NCI-H1930 (cell line): ENCODE measurements at places on chromosomes 3 and 15.

- no peak for DNase-seq
Measured at GRCh38 chr15:99324082-99324620, 72.9 kb downstream of the LRRC28 start.

DNA sequence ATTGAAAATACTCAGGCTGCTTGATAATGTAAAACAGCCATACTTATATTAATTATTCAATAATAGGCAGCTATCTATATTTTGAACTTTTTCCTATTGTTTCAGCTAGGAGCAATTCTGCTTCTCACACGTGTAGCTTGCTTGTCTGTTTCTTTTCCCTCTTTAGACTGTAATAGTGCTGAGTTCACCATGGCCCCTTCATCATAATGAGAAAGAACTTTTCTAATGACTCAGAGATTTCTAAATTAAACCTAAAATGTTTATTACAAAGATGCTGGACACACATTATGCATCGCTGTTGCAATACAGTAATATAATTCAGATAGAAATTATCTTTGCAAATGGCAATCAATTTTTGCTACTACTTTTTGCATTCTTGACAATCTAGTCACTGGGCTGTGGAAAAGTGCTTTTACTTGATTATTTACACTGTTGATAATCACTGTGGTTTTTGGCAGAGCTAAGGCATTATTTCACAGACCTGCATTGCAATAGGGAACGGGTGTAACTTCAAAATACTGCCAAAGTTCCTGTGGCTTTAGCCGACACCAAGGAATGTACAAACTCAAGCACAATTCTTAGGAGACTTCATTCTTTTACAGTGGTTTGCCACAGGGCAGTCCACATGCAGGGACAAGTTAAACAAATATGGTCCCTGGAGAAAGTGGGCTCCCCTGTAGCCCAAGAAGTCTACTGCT is 281.0 kb upstream of the TBL1XR1 start:
- no peak for DNase-seq

DNA sequence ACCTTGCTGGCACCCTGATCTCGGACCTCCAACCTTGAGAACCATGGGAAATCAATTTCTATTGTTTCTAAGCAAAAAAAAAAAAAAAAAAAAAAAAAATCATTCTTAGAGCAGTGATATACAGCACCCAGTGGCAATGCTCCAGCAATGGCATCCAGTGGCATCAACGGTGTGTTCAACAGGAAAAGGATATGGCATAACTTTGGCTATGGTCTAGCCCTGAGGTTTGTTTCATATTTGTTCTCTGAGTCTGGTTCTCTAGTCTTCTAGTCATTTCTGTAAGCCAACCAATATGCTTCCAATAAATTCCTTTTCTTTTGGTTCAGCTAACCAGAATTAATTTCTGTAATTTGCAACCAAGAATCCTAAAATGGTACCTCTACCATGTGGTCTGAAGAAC is 19.2 kb downstream of the DENND4A start:
- DNase-seq: no peak

GRCh38 chr3:29711255-29711771 is 430.4 kb downstream of the RBMS3 start:
- DNase-seq: no peak

GRCh38 chr3:44396200-44397171 is 57.9 kb downstream of the TCAIM start:
- DNase-seq: no peak

DNA sequence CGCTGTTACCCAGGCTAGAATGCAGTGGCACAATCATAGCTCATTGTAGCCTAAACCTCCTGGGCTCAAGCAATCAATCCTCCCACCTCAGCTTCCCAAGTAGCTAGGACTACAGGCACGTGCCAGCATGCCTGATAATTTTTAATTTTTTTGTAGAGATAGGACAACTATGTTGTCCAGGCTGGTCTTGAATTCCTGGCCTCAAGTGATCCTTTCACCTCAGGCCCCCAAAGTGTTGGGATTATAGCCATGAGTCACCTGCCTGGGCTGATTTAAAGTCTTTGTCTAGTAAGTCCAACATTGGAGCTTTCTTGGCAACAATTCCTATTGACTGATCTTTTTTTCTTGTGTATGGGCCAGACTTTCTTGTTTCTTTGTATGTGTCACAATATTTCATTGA is 28.1 kb downstream of the SPINK8 start:
- DNase-seq: no peak

DNA sequence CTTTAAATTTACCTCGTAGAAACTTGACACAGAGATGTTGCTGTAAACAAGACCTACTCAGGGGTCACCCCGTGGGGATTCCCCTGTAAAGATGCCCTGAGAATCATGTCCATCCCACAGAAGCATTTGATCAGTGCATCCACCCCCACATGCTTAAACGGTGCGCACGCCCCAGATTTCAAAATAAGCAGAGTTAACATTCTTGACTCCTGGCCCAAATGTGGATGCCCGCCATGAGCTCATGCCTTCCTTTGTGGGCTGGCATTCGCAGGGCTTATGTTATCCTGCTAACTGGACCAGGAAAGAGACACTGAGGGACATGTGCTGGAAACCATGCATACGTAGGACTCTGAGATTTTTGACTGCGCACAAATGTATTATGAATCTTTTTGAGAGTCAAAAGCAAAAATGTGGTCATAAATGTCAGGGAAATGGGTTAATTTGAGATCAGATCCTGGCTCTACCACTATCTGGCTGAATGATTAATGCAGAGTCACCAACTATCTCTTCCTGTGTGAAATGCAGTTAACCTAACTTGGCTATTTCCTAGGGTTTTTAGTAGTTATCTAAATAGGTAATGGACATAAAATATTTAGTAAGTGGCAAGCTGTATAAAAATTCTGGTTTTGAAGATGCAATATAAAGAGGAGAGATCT is 9.1 kb upstream of the TP63 start:
- no peak for DNase-seq

DNA sequence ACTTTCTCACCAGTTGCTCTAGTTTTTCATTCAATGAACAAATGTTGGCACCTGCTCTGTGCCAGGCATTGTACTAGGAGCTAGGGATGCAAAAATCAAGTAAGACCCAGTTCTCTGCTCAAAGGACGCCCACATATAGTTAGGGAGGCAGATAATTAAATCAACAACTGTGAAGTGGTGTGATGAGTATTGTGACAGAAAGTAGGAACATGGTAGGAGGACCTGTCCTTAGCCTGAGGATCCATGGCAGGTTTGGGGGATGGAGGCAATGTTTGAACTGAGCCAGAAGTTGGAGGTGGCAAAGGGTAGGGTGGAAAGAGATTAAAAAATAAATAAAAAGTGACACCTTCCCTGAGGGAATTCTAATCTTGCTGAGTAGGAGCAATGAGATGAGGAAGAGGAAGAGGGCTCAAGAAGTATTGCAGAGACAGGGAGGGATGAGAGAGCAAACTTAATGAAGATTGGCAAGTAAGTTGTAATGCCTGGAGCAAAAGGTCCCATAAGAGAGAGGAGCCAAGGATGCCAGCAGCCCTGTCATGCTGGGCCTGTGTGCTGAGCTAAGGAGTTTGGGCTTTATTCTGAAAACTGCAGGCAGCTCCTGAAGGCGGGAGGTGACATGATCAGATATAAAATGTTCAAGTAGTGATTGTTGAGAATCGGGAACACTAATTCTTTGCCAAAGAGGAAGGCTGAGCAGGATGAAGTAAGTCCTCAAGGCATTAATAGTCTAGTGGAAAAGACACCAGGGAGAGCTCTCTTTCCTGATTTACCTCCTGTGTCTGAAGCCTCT is 184.3 kb upstream of the PPP2R3A start:
- no peak for DNase-seq

- no peak for DNase-seq
Measured at GRCh38 chr15:95690631-95691340, 639.7 kb upstream of the NR2F2 start.

DNA sequence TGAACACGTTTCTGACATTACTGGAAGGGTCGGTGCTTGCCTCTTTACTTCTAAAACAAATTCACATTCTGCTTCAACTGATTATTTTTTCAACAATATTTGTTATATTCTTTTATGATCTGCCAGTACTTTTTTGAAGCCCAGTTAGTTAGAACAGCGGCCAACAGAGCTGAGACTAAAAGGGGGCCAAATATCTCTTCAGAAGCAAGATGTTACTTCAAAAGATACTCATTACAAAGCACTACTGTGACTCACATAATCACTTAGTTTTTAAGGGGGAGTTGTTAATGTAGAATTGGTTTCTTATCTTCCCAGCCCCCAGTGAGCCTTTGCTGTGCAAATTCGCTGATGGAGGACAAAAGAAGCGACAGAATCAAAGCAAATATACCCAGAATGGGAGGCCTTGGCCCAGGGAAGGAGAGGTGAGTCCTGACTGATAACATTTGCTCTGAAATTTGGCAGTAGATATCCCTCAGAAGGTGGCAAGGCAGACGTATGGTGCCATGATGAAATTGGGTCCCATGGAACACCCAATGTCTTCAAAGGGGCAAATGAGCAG is 587.8 kb downstream of the RBMS3 start:
- no peak for DNase-seq

- no peak for DNase-seq
Measured at GRCh38 chr3:151268267-151269235, 9.8 kb downstream of the P2RY14 start.

- DNase-seq: no peak
Measured at GRCh38 chr15:51861557-51862359, 32.3 kb downstream of the TMOD3 start.

DNA sequence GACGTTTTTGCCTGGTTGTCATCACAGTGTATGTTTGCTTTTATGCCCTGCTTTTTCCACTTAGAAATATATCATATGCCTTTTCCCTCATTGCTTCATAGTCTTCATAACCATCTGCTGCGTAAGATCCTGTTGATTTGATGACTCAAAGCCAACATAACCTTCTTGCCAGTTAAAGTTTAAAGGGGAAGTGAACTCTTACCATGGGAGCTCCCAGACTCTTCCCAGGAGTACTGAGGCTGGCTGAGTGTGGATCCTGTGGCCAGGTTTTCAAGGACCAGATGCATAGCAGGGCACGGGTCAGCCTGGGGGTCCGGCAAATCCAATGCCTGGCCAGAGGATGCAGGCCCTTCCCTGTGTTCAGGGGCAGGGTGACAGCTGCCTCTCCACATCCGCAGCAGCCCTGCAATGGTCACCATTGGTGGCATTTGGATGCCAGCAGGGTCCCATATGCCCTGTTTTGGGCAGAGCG is 42.0 kb upstream of the SACM1L start:
- DNase-seq: no peak

DNA sequence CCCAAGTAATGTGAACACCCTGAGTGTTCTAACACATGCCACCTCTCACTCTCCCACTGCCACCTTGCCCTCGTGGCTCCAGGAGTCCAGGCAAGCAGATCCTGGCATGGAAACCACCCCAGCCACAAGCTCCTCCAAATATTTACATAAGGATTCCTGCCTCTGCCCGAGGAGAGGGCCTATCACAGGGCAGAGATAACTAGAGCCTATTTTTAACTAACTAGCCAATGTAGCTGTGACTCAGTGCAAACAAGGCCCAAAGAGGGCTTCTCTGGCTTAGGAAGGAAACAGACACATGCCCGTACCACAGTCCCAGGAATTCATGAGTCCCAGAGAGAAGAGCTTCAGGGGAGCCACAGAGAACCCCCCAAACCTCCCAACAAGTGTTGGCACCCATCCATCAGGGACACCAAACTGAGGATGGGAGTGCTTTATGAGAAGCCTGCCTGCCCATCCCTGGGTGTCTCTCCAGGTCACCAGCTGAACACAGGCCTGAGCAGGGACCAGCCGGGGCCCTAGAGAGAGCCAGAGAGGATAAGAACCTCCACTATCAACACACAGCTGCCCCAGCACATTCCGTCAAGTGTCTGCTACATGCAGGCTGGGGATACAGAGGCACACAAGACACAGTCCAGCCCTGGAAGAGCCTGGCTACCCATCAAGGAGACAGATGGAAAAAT is 9.2 kb downstream of the FYCO1 start:
- DNase-seq: no peak

DNA sequence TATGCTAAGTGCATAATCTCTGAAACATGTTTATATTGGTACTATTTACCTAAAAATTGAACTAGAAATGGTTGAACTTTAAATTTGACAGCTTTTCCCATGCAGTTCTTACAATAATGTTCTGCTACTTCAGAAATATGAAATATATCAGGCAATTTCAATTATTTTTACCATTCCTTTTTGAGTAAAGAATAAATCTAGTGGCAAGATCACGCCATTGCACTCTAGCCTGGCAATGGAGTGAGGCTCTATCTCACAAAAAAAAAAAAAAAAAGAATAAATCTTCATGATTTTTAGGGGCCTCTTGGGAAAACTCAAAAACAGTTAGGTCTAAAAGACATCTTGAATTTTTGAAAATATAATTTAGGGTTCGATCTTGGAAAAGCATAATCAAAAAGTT is 10.6 kb upstream of the DNAAF4 start:
- no peak for DNase-seq

DNA sequence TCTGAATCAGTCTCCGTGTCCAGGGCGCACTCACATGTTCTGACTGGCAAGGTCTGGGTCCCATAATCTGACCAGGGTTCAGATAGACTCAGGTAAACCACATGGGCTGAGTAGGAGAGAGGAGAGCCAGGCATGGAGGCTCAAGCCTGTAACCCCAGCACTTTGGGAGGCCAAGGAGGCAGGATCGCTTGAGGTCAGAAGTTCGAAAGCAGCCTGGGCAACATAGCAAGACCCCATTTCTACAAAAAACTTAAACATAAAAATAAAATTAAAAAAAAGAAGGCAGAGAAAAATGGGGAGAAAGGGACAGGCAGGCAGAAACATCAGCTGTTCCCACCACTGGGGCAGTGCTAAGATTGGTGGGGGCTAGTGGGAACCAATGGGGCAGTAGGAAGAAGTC is 5.4 kb downstream of the TMEM43 start:
- DNase-seq: no peak

GRCh38 chr3:197000211-197000610 is 29.4 kb downstream of the MELTF start:
- no peak for DNase-seq

GRCh38 chr15:37902126-37902525 is 32.3 kb upstream of the TMCO5A start:
- no peak for DNase-seq

DNA sequence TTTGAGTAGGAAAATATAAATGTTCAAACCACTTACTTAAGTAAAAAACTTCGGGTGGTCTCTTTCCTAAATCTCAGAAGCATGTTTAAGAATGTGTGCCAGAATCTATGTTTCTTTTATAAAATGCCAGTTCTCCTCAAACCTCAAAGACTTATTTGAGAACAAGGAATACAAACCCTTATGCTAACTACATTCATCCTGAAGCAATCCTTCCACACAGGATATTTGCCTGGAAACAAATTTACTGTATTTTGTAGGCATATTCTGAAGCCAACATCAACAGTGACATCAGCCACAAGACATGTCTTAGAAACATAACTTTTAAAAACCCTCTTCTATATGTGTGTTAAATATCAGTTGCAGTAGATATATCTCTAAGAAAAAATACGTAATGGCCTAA is 1077.0 kb downstream of the ROBO1 start:
- DNase-seq: no peak
